ENCODE measurements at places on chromosomes 1 and 21.
A peak's percentile ranks its signal among the peaks of the same experiment; 100 is the strongest.

- DNase-seq, result no peak
Measured at GRCh38 chr1:51230501-51231078, 5.5 kb upstream of the RNF11 start.

DNA sequence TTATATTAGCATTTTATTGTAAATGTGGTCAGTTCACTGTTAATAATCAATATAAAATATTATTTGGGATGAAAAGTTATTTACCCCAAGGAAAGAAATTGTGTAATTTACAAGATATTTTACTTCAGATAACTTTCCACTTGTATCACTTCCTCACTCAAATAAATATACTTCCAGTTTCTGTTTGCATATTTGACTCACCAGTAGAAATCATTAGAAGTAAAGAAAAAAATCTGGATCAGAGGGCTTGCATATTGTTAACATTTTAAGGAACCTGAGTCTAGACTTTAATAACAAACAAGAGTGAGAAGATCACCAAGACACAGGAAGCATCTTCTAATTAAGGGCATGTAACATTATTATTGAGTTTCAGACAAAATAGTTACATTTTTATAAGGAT lies 347 bp upstream of the KRTAP20-4 start:
- DNase-seq, result no peak

GRCh38 chr1:89822999-89823628 lies 2.3 kb downstream of the LRRC8D start:
- DNase-seq, result peak; percentile 86

GRCh38 chr1:159587461-159587951 lies at the start of gene APCS:
Gene APCS (plus strand): TSS chr1:159587826. CDS start chr1:159587922, 96 bp downstream.
- no peak for DNase-seq

DNA sequence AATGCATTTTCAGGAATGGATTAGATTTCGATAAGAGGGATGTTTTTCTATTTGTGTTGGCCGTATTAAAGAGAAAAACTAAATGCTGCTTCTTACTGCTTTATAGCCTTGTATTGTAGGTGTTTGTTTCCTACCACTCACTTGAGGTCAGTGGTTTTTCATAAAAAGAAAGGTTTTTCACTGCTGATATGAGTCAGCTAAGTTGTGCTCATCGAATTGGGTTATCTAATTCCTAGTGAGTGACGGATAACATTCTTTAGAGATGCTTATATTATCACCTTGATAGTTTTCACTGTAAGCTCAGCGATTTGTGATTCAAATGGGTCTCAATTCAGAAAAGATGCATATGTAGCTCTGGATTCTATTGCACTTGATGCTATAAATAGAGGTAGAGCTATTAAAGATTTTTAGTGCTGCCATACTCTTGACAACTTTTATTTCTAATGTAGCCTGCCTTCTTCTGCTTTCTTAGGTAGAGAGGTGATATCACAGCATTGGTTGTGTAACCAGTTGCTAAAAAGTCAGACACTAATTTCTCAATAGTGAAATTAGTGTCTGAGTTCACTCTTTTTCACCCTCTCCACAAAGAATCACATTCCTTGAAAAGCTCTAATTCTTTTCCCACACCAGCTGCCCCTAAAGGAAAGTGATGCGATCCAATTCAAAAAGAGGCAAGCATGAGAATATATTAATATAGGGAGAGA lies 180.0 kb downstream of the RASAL2 start:
- DNase-seq, result no peak
